ENCODE measurements at places on chromosomes 1 and 21.
A peak's percentile ranks its signal among the peaks of the same experiment; 100 is the strongest.

GRCh38 chr1:8347635-8348034 is 29.7 kb downstream of the SLC45A1 start:
- no peak for DNase-seq

- peak; percentile 57 for DNase-seq
Observed at GRCh38 chr1:38026592-38027200, 14.2 kb downstream of the UTP11 start.

- no peak for DNase-seq
Observed at GRCh38 chr1:42742617-42743316, 2.7 kb upstream of the CLDN19 start.

- DNase-seq: no peak
Observed at GRCh38 chr1:214518361-214518760, 33.0 kb downstream of the PTPN14 start.

- DNase-seq: no peak
Observed at GRCh38 chr1:70415882-70416281, 4.8 kb downstream of the CTH start.

- no peak for DNase-seq
Observed at GRCh38 chr1:234536741-234537140, 57.8 kb upstream of the TARBP1 start.

Data from hematopoietic multipotent progenitor cell treated with erythropoietin and hydrocortisone succinate and interleukin-3 and kit ligand, for 8 days (in vitro differentiated cells).